ENCODE measurements at places on chromosomes 2 and 18.

- no peak for DNase-seq
These were observed 132.8 kb downstream of the MEIS1 start for GRCh38 chr2:66567729-66568128.

- no peak for DNase-seq
These were observed 24.4 kb upstream of the ONECUT2 start for GRCh38 chr18:57410749-57411148.

- no peak for DNase-seq
These were observed 7.0 kb upstream of the NXPH2 start for GRCh38 chr2:138787053-138787666.

GRCh38 chr2:28471214-28471613, 24.6 kb upstream of the PLB1 start:
- no peak for DNase-seq

DNA sequence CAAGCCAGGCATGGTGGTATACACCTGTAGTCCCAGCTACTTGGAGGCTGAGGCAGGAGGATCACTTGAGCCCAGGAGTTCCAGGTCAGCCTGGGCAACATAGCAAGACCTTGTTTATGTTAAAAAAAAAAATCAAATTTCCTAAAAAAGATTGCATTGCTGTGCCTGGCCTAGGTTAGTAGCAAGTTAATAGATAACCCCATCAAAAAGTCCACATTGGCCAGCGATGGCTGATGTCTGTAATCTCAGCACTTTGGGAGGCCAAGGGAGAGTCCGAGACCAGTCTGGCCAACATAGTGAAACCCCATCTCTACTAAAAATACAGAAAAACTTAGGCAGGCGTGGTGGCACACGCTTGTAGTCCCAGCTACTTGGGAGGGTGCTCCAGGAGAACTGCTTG, 38.7 kb downstream of the PARD6G start:
- no peak for DNase-seq

DNA sequence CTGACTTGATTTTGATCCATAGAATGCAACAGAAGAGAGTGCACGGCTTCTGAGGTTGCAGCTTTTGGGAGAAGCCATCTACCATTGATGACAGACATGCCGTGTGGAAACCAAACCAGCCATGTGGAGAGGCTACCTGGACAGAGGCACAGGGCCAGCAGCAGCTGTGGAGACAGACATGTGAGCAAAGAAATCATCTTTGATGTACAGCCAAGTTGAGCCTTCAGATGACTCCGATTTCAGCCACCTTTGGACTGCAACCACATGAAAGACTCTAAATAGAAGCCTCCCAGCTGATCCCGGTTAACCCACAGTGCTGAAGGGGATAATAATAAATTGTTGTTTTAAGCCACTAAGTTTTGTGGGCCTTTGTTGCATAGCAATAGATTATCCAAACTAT, 54.2 kb downstream of the TSN start:
- no peak for DNase-seq

DNA sequence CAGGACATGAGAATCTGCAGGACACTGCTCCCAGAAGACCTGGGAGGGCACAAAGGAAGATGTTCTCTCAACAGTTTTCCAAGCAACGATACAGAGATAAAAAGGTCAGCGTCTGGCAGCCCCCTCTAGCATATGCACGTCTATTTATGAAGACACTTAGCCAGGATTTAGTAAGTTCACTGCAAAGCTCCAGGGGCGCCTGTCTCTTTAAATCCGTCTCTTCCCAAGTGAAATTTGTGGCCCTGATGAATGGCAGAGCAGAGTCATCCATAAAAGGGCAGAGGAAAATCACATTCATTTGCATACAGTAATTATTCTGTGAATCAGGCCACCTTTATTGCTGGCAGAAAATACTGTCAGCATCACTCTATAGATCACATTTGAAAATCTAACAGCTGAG, 390.9 kb upstream of the SMIM21 start:
- DNase-seq: no peak

GRCh38 chr18:50447952-50448351, 73.1 kb downstream of the SKA1 start:
- no peak for DNase-seq

GRCh38 chr2:103402336-103402735, 640.5 kb downstream of the TMEM182 start:
- no peak for DNase-seq

DNA sequence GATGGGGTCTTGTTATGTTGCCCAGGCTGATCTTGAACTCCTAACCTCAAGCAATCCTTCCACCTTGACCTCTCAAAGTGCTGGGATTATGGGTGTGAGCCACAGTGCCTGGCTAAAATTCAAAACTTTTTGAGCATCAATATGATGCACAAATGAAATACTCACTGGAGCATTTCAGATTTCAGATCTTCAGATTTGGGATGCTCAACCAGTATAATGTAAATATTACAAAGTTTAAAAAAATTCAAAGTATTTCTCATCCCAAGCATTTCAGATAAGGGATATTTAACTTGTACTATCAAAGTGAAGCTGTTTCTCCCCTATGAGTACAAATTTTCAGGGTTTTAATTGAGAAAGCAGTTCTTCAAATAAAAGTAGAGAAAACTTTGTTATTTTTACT, 164.1 kb upstream of the CCDC68 start:
- DNase-seq: no peak

DNA sequence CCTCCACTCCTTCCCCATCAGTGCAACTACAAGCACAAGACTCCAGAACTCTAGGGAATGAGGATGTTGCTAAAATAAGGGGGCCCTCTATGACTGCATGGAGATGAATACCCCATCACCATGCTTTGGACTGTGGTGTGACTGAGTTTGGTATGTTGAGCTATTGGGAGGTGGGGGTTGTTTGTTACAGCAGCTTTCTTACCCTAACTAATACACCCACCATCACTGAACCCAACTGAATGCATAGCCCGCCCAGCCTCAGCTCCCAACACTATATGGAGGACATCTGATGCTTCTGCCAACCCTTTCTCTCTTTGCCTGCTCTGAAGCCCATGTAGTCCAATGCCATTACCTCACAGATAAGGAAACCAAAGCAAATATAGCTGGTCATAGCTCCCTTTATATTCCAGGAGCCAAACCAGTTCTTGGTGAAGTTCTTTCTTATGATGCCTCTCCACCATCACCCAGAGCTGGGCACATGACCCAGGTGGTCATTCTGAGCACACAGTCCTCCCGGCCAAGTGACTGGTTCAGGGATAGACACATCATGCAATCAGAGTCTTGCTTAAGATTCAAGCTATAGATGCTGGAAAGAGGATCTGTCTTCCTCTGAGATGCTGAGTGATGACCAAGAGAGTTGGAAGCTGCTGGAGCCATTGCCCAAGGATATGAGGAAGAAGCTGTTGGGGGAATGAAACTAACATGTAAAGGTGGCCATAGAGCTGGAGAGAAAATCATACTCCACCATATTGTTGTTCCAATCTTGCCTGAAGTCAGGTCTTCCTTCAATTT, 155.6 kb upstream of the HAAO start:
- no peak for DNase-seq

Data from stimulated activated CD8-positive, alpha-beta memory T cell treated with anti-CD3 and anti-CD28 coated beads, Interleukin-7, amount 100 ng/mL, for 1 hour (primary cell).